ENCODE measurements at places on chromosomes 11 and 22.

DNA sequence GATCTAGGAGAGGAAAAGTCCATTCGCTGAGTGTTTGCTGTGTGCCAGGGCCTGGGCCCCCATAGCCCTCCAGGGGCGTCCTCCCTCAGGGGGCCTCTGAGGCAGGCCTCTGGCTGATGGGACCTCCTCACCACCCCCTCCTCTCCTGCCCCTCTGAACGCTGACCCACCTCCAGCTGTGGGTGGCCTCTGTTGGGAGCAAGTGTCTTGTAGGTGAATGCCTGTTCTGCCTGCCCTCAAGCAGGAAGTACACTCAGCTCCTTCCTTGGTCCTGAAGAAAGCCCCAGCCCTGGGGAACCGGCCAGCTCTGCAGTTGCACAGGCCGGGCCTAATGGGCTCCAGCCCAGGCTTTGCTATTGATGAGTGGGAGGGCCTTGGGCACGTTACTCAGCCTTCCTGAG is 3.5 kb downstream of the MYO7A start:
- no peak for DNase-seq

GRCh38 chr11:119608201-119608600 is 120.8 kb downstream of the NECTIN1 start:
- no peak for DNase-seq

GRCh38 chr22:46433318-46433717 is 97.8 kb downstream of the TRMU start:
- DNase-seq = no peak

DNA sequence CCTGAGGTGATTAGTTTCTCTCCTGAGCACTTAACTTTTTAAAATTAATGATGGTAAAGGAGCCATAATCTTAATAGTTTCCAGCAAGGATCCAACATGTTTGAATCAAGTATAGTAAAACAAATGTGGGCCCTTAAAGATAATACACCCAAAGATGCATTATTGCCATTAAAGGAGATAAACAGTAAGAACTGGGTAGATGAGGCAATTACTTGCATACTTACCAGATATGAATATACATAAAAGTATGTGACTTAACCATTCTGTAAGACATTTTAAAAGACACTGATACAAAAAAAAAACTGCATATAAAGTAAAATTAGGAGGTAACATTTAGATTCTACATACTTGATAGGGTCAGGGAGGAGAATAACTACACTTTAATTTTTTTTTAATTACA is 48.2 kb downstream of the CADM1 start:
- DNase-seq = no peak

DNA sequence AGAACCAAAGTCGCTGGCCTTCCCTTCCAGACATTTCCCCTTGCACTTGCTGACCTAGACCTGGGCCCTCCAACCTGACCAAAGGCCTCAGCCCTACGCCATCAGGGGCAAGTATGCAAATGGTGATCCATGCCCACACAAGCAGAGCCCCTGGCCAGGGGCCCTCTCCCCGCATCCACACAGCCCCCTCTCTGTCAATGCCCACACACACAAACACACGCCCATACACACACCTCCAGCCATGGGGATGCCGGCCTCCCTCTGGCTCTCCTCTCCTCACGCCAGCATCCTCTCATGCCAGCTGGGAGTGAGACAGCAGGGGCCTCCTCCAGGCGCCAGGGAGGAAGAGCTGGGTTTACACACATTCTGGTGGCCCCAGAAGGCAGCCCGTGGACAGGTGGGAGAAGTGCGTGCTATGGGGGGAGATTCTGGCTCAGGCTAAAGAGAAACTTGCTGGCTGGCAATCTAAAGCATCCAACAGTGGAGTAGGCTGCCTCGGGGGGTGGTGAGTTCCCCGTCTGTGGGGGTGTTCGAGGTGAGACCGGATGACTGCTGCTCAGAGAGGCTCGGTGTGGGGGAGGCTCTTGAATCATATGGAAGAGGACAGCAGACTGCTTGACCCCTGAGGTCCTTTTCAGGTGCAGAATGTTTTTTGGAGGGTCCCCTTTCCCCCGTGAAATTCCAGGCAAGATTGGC is 4.8 kb downstream of the NRXN2 start:
- DNase-seq = no peak

- no peak for DNase-seq
Measured at GRCh38 chr11:132784441-132784840, 747.9 kb downstream of the OPCML start.

Measured in stimulated activated CD4-positive, alpha-beta T cell treated with anti-CD3 and anti-CD28 coated beads, Interleukin-12 subunit alpha, Interleukin-12 subunit beta, amount 100 ng/mL, for 24 hours (primary cell).